ENCODE measurements at places on chromosomes 5 and 9.

GRCh38 chr9:123814496-123814895, 115.4 kb downstream of the DENND1A start:
- H3K27me3 ChIP-seq = no peaks in the 10 kb centered on the region
- no peak for DNase-seq
- no peaks in the 10 kb centered on the region for H3K36me3 ChIP-seq
- H3K4me1 ChIP-seq = no peaks in the 10 kb centered on the region
- H3K27ac ChIP-seq = no peak overlapping the region

- no peak for DNase-seq
- no peaks in the 10 kb centered on the region for H3K36me3 ChIP-seq
- no peaks in the 10 kb centered on the region for H3K27me3 ChIP-seq
- no peaks in the 10 kb centered on the region for H3K4me1 ChIP-seq
- H3K27ac ChIP-seq = no peak overlapping the region
- H3K4me3 ChIP-seq = no peak overlapping the region
Observed at GRCh38 chr9:105216440-105217178, 27.8 kb upstream of the SLC44A1 start.

DNA sequence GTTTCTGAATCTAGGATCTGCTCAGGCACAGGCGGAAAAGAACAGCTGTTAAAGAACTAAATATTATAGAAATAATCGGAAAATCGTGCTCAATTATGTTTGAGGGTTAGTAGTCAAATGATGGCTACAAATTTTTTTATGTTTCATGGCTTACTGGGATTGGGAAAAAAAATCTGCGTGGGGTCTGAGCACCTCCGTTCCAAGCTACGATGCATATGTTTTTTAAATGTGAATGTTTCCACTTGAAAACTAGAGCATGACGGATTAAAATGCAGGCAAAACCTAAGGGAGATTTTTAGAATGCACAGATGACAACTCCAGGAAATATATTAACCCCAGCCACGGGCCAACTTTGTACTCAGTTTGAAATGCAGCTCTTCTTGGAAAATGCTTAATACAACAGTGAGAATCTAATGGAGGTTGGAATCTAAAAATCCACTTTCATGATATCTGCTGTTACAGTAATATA, 5.3 kb downstream of the OTP start:
- no peaks in the 10 kb centered on the region for H3K36me3 ChIP-seq
- H3K27ac ChIP-seq = no peak overlapping the region
- no peak overlapping the region for H3K4me3 ChIP-seq
- no peak for DNase-seq
- H3K4me1 ChIP-seq = peaks cover 19% of the 10 kb centered on the region

- peaks cover 2% of the 10 kb centered on the region for H3K4me1 ChIP-seq
- no peaks in the 10 kb centered on the region for H3K27me3 ChIP-seq
- DNase-seq = no peak
- no peak overlapping the region for H3K27ac ChIP-seq
- H3K36me3 ChIP-seq = peaks cover 13% of the 10 kb centered on the region
Observed at GRCh38 chr5:111734013-111734412, 23.0 kb downstream of the NREP start.

DNA sequence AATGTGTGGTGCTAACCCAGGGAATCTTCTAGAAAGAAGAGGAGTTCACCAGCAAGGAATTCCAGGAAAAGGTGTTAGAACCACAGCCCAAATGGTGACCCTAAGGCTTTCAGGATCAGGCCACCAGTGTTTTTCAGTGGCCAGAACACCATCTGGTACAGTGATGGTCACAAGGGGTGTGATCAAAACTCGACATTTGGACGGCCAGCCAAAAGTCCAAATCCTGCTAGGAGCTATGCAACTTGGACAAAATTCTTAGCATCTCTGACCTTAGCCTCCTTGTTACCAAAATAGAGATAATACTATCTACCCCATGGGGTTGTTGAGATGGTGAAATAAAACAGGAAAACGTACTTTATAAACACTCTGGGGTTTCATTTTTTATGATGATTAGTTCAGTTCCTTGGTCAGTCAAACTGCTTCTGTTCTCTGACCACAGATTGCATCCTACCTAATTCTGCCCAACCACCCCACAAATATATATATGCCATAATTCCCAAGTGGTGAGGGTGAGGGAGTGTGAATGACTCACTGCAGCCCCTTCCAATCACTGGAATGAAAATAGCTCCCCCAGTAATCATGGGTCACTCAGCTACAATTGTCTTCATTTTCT, 210.3 kb downstream of the CDK5RAP2 start:
- H3K4me3 ChIP-seq = no peak overlapping the region
- no peaks in the 10 kb centered on the region for H3K27me3 ChIP-seq
- H3K27ac ChIP-seq = no peak overlapping the region

DNA sequence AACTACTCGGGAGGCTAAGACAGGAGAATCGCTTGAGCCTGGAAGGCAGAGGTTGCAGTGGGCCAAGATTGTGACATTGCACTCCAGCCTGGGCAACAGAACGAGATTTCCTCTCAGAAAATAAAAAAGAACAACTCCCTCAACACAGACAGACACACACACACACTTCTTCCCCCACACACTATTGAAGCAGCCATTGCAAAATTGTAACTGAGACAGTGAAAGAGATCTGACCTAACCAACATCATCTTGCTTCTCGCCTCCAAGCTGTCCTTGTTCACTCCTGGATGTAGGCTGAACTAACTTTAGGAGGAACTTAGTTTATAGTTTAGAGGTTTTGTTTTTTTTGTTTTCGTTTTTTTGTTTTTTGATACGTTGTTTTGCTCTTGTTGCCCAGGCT, 13.0 kb upstream of the PLIN2 start:
- H3K27me3 ChIP-seq = no peaks in the 10 kb centered on the region
- H3K4me1 ChIP-seq = no peaks in the 10 kb centered on the region
- no peak overlapping the region for H3K4me3 ChIP-seq
- no peaks in the 10 kb centered on the region for H3K36me3 ChIP-seq
- no peak for DNase-seq
- H3K27ac ChIP-seq = no peak overlapping the region

- H3K4me3 ChIP-seq = no peak overlapping the region
- H3K4me1 ChIP-seq = no peaks in the 10 kb centered on the region
- no peak overlapping the region for H3K27ac ChIP-seq
Observed at GRCh38 chr5:98997000-98997399, 68.2 kb upstream of the CHD1 start.

GRCh38 chr5:59249726-59250125, 643.8 kb downstream of the PDE4D start:
- no peaks in the 10 kb centered on the region for H3K4me1 ChIP-seq
- no peaks in the 10 kb centered on the region for H3K27me3 ChIP-seq
- H3K27ac ChIP-seq = no peak overlapping the region
- H3K36me3 ChIP-seq = no peaks in the 10 kb centered on the region

DNA sequence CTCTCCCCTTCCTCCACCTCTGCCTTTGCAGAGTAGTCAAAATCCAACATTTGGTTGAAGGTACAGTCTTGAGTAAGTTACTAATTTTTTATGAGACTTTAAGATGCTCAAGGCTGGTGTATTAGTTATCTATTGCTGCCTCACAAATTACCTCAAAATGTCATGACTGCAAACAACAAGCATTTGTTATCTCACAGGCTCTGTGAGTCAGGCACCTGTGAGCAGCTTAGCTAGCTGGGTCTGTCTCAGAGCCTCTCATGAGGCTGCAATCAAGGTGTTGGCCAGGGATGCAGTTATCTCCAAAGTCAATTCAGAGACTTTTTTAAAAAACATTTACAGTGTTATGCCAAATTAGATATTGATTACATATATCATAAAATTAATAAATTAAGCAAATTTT, 371.3 kb upstream of the RGMB start:
- no peak for DNase-seq
- no peaks in the 10 kb centered on the region for H3K27me3 ChIP-seq

DNA sequence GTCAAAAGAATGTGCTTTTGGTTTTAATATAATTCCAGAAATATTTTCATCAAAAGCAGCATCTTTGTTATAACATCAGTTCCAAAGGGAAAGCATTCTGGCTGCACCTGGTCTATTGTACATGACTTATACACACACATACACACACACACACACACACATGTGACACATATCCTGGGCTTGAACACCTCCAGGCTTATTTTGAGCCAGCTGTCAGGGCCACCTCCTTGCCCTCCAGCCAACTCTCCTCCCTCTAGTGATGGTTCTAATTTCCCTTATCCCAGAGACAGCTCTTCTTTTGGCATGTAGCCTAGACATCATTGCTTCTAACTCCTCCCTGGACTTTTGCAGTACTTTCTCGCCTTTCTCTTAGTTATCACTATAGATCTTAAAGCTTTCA, 115.0 kb downstream of the PIK3R1 start:
- no peak overlapping the region for H3K4me3 ChIP-seq
- peaks cover 21% of the 10 kb centered on the region for H3K4me1 ChIP-seq
- H3K27me3 ChIP-seq = no peaks in the 10 kb centered on the region
- H3K27ac ChIP-seq = no peak overlapping the region
- no peaks in the 10 kb centered on the region for H3K36me3 ChIP-seq

- no peaks in the 10 kb centered on the region for H3K4me1 ChIP-seq
- peaks cover 45% of the 10 kb centered on the region for H3K36me3 ChIP-seq
- no peak overlapping the region for H3K27ac ChIP-seq
- no peak overlapping the region for H3K4me3 ChIP-seq
- DNase-seq = no peak
- H3K27me3 ChIP-seq = no peaks in the 10 kb centered on the region
Observed at GRCh38 chr5:146165903-146166302, 16.5 kb downstream of the LARS1 start.

DNA sequence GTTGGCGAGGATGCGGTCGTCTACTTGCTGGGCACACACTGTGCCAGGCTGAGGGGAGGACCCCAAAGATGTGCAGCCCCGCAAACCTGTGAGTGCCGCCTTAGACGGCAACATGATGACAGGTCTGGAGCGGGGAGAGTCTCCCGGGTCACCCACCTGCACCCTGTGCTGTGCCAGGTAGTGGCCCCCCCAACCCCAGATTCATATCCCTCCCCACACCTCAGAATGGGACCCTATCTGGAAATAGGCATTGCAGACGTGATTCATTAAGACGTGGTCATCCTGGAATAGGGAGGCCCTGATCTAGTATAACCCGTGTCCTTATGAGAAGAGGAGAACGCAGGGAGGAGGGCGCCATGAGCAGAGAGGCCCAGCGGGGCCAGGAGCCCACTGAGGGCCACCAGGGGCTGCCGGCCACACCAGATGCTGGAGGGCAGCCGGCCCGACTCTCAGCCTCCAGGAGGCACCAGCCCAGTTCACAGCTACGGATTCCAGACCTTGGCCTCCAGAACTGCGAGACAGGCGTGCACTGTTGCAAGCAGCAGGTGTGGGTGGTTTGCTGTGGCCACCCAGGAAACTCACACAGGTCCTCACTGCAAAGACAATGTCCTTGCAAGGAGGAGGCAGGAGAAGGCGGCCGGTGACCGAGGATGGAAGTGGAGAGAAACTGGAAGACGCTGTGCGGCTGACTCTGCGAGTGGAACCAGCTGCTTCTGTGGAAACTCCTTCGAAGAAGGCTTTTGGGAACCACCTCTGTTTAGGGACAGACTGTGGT, 131.9 kb upstream of the LPCAT1 start:
- no peak for DNase-seq
- no peaks in the 10 kb centered on the region for H3K36me3 ChIP-seq
- no peak overlapping the region for H3K27ac ChIP-seq

DNA sequence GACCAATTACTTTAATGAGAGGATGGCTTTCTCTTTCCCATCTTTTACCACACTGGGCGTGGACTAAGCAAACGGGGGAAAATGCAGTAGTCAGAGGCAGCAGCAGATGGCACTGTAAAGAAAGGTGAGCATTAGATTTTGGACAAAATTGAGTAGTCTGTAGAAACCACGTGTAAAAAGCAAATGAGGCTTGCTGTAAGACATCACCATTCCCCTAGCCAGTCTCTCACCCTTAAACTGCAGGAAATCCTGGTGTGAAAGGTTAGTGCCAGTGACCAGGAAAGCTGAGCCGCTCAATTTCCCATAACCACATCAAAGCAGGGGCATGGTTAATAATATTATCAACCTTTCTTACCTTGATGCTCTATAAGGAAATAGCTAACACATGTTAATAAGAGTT, 31.8 kb downstream of the SPATA31C2 start:
- H3K36me3 ChIP-seq = no peaks in the 10 kb centered on the region
- no peaks in the 10 kb centered on the region for H3K4me1 ChIP-seq
- DNase-seq = peak; percentile 34

DNA sequence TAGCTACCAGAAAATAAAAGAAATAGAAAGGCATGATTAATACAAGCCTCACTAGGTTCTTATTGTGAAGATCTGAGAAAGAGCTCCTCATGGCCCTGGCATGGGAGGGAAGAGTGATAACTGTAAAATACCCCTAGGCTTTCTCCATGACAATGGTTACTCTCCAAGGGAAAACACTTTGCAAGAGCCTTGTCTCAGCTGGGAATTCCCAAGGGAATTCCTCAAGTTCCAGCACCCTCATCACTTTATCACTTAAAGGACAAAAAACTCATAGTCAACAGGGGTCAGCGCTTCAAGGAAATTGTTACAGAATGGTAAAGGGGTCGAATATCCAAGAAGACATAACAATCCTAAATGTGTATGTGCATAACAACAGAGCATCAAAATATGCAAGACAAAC, 21.2 kb downstream of the SYK start:
- H3K27ac ChIP-seq = no peak overlapping the region
- H3K36me3 ChIP-seq = peaks cover 60% of the 10 kb centered on the region
- H3K4me3 ChIP-seq = no peak overlapping the region
- peaks cover 19% of the 10 kb centered on the region for H3K4me1 ChIP-seq
- H3K27me3 ChIP-seq = no peaks in the 10 kb centered on the region

DNA sequence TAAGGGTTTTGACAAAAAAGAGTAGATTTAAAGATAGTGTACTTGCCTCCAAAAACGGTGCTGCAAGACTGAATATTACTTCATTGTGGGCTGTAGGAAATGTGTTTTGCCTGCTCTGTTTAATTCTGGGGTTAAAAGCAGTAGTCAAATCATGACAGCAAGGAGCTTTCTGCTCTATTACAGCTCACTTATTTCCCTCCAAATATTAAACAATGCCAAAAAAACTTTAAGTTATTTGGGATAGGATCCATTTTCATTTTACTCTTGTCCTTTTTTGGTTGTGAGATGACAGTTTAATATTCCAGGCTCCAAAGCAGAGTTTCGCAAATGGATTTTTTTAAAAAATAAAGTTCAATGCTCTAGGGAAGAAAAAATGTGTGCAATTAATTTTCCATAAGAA, 340.4 kb upstream of the RGMB start:
- H3K27me3 ChIP-seq = no peaks in the 10 kb centered on the region
- H3K4me1 ChIP-seq = no peaks in the 10 kb centered on the region
- no peak overlapping the region for H3K4me3 ChIP-seq

DNA sequence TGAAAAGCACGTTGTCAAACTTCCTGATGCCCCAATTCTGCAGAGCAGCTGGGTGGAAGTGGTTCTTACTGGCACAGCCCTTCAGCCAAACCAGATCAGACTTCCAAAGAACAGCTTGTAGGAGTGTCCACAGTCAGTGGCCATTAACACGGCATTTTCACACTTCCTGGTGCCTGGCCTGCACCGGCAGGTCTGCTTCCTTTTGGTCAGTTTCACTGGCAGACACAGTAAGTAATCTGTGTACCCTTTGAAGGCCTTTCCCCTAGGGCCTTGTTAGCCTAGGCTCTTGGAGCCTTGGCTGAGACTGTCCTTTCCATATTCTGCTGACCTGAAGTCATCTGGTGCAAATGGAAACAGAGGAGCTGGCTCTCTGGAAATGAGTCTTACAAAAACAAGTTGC, 297.5 kb upstream of the TNC start:
- H3K27ac ChIP-seq = no peak overlapping the region
- no peaks in the 10 kb centered on the region for H3K4me1 ChIP-seq
- no peaks in the 10 kb centered on the region for H3K36me3 ChIP-seq
- H3K27me3 ChIP-seq = no peaks in the 10 kb centered on the region
- no peak overlapping the region for H3K4me3 ChIP-seq
